ENCODE measurements at places on chromosomes 7 and 10.

- no peak for DNase-seq
Observed at GRCh38 chr10:132945894-132946255, 3.5 kb upstream of the CFAP46 start.

DNA sequence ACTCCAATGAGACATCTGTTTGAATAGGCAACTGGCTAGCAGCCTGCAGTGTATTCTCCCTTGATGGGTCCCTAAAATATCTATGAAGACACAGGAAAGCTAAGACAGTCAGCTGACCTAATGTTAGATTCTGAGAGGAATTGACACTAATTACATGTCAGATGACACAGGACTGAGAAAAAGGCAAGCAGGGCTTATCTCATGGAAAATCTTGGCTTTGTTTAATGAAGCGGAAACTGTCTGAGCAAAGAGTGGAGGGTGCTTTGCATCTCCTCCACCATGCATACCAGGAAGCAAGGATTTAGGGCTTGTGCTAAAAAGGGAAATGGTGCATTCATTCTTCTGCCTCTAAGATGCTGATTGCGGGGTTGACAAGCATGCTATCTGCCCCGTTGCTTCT lies 135.5 kb upstream of the GLI3 start:
- DNase-seq = peak; percentile 20

DNA sequence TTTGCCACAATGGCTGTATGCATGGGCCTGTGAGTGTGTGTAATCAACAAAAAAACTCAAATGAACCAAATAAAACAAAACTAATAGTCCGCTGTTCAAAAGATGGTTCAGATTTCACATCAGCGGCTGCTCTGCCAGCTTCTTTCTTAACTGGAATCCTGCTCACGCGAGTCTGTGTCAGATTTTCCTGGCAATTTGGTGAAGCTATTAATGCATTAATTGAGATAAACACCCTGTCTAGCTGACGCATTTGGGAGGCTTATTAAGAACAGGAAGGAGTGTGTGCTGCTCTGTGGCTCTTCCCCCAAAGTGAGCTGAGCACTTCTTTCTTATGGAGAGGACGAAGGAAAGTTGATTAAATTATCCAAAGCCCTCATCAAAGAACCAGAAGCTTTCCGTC lies 336.6 kb upstream of the MKI67 start:
- DNase-seq = no peak

GRCh38 chr10:76430061-76430645 lies 998.7 kb downstream of the LRMDA start:
- no peak for DNase-seq

DNA sequence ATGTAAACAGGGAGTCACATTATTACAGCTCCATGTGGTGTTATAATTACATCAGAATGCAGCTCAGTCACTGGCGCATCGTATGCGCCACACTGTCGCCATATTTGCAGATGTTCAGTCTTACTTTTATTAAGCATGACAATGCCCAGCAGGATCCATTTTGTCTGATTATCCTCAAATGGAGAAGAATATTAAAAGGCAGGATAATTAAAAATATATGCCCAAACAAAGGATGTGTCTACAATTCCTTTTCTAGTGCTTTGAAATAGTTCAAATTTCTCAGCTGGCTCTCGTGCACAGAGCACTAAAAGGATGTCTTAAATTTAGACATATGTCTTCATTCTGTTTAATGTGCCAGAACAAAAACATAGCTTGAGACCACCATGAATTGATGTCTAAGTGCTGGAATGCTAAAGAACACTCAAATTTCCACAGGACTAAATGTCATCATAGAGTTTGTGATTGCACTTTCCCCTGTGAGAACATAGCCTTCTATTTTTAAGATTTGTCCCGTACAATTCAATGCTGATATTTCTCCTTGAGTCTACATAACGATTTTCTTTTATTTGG lies 168.0 kb downstream of the DKK1 start:
- DNase-seq = no peak
